Occipital lobe (tissue), 3 donors: ENCODE measurements at places on chromosomes 1 and 21. TPM values are rescaled to one million over a fixed set of nuclear protein-coding genes. Genes with fewer than 3 reads are reported as not detected.

GRCh38 chr1:15680131-15680530 is 4.0 kb upstream of the PLEKHM2 start:
- no peak for DNase-seq

The RLF gene
- 101 TPM for total RNA-seq

The EFNA3 gene
- total RNA-seq = 7.6 TPM

The LCE1A gene
- total RNA-seq = not detected

DNA sequence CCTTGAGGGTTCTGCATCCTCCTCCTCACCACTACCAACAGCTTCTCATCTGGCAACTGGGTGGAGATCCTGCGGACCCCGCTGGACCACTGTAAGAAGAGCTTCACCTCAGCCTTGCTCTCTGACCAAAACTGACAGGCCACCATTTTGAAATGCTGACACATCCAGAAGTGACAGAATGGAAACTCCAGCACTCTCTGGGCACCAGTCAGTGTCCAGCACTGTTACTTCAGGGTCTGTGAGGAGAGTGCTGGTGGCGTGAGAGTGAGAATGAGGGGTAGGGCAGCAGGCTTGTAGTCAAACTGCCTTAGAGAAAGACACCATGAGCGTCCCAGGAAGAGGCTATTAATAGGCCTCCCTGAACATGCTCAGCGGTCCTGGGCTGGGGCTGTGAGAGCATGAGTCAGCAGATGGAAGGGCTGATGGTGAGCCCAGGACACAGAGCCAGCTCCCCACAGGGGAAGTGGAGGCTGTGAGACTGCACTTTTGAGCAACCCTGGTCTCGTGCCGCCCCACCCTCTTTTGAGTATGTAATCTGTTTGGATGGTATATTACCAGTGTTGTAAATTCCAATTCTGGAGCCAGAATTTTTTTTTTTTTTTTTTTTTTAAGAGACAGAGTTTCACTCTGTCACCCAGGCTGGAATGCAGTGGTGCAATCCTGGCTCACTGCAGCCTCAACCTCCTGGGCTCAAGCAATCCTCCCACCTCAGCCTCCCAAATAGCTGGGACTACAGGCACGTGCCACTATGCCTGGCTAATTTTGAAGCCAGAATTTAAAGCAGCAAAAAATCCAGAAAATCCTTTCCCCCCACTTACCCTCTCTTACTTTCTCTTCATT is 34.4 kb upstream of the SLC30A1 start:
- peak; percentile 27 for DNase-seq

The OR2T2 gene
- total RNA-seq = not detected

DNA sequence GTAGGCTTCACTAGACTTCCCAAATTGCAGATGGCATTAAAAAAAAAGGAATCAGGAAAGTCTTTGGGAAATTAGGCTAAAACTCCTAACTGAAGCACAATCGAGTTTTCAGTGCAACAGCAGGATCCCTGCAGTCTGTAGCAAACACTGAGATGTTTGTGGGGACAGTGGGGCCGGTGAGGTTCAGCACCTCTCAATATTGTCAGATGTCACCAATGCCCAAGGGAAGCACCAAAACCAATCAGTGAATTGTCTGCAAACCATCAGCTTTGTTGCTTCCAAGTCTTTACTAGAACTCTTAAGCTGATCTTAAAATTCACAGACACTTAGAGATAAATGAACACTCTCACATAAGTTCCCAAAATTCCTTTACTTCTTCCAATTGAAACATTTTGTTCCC is 2.6 kb downstream of the ERG start:
- no peak for DNase-seq

GRCh38 chr1:204286831-204287421 is 72.8 kb downstream of the PLEKHA6 start:
- peak; percentile 26 for DNase-seq

GRCh38 chr1:83626603-83627002 is 372.3 kb downstream of the TTLL7 start:
- no peak for DNase-seq

- peak; percentile 51 for DNase-seq
These were observed at the start of gene DAB1 for GRCh38 chr1:57423656-57424211. Gene DAB1, minus strand, starts transcription at chr1:57424060. Its CDS starts 133,030 bp downstream, at chr1:57291030.

- peak; percentile 23 for DNase-seq
These were observed 164.6 kb downstream of the ACTL8 start for GRCh38 chr1:17919525-17920439.

DNA sequence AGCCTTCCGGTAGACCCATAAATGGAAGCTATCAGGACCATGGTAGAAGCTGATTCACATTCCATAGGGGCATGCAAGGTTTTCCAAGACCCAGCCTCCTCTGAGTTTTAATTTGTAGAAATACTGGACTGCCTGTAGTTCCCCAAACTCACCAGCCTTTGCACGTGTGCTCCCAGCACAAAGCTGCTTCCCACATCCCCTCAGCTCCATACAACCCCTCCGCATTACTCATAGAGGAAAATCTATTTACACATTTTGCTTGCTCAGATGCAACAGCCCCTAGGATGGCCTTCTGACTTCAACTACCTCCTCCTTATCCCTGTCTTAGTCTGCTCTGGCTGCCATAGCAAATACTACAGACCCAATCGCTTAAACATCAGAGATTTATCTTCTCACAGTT is 336.2 kb downstream of the SETD4 start:
- DNase-seq = no peak

GRCh38 chr1:110390096-110390495 is 730 bp downstream of the SLC16A4 start:
- no peak for DNase-seq

DNA sequence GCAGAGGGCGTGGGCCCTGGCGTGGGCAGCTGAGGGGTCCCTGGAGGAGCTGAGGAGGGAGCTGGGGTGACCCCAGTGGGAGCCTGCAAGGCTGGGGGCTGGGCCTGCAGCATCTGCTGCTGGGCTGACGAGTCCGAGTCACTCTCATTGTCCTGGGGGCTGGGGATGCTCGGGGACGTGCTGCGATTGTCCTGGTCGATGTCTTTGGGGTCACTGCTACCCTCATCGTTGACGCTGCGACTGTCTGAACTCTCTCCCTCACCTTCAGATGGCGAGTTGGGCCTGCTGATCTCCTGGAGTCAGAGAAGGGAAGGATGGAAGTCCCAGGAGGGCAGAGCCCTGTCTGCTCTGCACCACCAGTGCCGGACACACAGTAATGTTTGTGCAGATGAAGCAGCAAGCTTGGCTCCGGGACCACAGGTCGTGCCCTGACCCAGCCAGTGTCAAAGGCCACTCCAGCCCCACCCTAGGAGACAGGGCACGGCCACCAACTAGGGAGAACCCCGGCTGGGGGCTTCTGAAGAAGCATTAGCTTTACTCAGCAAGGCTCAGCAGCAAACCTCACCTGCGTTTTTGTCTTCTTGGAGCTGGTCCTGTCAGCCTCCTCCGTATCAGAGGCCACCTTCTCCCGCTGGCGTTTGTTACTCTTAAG is 43.4 kb downstream of the SLC45A1 start:
- no peak for DNase-seq

DNA sequence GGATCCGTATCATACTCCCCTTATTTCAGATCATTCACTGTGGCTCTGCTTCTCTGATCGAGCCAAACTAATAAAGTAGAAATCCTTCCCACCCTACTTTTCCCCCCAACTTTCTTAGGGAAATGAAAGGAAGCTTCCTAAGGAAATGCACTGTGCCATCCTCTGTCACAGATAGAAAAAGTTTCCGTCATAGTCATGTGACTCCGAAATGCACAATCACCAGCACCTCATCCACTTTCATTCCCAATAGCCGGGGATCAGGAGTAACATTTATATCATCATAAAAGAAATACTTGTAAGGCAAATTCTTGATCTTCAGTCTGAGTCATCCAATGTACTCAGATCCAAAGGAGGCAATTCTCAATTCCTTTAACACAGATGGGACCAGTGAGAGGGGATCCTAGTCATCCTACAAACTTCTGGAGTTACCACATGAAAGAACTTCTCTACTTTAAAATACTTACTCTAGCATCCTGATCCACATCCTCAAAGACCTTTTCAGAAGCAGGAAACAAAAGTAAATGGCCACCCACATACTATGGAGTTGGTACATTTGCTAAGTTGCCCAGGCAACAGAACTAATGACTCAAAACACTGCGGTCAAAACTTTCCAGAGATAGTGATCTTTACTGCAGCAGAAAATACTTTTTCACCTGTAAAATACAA is 97.8 kb upstream of the ZC3H11B start:
- DNase-seq = no peak
